Stimulated activated CD8-positive, alpha-beta memory T cell treated with anti-CD3 and anti-CD28 coated beads, Interleukin-15, amount 100 ng/mL, for 24 hours (primary cell): ENCODE measurements at places on chromosomes 4 and X.

DNA sequence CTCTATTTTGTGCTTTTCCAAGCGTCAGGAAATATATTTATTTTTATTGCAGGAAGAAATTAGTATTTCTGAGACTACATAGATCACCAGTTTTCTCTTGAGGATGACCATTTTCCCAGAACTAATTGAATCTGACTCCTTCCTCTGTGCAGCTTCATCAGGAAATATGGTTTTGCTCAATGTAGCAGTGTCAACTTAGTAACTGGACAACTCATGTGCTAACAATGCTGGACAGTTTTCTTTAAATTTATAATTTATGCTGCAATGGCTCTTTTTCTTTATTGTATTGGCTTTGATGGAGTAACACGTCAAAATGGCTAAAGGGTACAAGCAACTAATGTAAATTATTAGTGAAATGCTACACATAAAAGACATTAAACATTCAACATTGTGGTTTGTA is 531.5 kb downstream of the ANKRD50 start:
- DNase-seq = no peak

- DNase-seq = no peak
Measured at GRCh38 chr4:172945611-172946010, 223.0 kb upstream of the GALNT7 start.

GRCh38 chr4:114607056-114607455 is 8.4 kb downstream of the UGT8 start:
- no peak for DNase-seq

DNA sequence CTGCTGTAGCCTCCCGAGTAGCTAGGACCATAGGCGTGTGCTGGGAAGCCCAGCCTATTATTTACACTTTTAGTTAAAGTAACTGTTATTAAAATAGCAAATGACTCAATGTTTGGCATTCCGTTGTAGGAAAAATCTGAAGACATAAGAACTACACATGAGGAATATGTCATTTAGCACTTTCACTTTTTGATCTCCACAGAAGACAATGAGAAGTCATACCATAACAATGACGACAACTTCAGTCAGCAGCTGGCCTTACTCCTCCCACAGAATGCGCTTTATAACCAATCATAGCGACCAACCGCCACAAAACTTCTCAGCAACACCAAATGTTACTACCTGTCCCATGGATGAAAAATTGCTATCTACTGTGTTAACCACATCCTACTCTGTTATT is 6.7 kb downstream of the GPR34 start:
- DNase-seq = no peak

DNA sequence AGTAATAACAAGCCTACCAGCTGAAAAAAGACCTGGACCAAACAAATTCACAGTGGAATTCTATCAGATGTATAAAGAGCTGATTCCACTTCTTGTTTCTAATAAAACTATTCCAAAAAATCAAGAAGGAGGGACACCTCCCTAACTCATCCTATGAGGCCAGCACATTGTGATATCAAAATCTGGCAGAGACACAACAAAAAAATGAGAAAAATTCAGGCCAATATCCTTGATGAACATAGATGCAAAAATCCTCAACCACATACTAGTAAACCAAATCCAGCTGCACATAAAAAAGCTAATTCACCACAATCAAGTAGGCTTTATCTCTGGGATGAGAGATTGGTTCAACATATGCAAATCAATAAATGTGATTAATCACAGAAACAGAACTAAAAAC is 147.9 kb upstream of the NEIL3 start:
- no peak for DNase-seq
